ENCODE measurements at places on chromosomes 16 and 17.

DNA sequence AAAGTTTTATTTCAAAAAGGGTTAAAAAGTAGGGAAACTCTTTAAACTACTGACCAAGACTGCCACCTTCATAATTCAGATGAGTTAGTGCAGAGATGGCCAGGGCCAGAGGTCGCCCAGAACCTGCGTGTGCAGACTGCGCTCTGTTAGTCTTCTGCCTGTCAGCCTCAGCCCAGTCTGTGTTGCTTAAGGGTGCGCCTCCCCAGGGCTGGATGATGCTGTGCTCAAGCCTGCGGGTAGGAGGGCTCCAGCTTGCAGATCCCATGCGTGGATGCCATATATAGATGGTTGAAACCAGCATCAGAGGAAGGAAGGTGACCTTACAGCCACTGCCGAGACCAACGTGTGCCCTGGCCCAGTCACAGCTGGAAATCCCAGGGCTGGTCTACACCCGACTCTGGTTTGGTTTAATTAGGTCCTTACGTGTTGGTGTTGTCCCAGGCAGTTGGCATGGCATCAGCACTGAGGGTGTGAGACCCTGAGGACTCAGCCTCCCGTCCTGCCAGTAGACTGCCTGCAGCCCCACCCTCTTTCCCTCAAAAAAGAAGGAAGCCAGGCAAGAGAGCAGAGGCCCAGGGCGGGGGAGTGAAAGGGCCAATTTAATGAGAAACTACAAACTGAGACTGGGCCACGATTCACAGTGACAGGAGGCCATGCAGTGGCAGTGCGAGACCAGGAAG is 27.7 kb downstream of the CDIP1 start:
- DNase-seq, result no peak

GRCh38 chr16:57512296-57513001 is 23.9 kb downstream of the CCDC102A start:
- no peak for DNase-seq

GRCh38 chr16:1812732-1813163 is 13.9 kb downstream of the HAGH start:
- DNase-seq, result peak; percentile 60

GRCh38 chr17:60724647-60725046 is 47.0 kb downstream of the BCAS3 start:
- DNase-seq, result no peak

DNA sequence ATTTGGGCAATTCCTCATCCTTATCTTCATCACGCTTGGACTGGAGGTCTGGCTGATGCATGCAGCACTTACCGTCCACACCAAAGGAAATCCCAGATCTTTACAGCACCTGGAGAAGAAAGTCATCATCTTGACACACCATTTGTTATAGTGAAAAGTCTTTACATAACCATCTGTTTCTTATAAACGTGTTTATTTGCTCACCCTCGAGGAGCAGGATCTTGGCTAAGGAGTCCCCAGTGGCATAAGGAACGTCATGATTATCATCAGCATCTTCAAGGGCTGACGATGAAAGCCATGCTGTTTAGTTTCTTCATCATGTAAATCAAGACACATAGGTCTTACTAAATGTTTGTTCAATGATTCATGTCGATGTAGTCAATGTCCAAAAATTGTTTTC is 248.8 kb upstream of the ELAC2 start:
- peak; percentile 77 for DNase-seq
